RCC 7860 (cell line): ENCODE measurements at places on chromosomes 5 and 9.

DNA sequence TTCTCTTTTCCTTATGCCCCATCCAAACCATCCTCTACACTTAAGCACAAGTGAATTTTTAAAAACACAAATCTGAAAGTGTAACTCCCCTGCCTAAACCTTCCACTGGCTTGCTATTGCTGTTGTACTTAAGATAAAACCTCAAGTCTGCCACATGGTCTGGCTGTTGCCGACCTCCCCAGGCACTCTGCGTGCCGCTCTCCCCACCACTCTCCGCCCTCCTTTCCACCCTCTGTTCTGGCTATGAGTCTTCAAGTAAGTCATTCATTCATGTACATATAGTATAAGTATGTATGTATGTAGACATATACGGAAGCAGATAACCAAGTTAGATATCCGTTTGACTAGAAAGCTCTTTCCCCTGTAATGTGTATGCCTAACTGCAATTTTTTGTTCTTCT is 94.7 kb upstream of the ANKRD55 start:
- no peak for DNase-seq

- no peak for DNase-seq
Measured at GRCh38 chr5:77797136-77797535, 21.0 kb upstream of the TBCA start.

GRCh38 chr9:127847178-127847510 is 7.3 kb downstream of the ENG start:
- DNase-seq = no peak

GRCh38 chr9:114410910-114411309 is 23.1 kb upstream of the AKNA start:
- no peak for DNase-seq

- DNase-seq = peak; percentile 76
Measured at GRCh38 chr9:120331913-120332312, 248.1 kb downstream of the CDK5RAP2 start.
